ENCODE measurements at places on chromosomes 3 and 15. TPM values are rescaled to one million over a fixed set of nuclear protein-coding genes. Genes with fewer than 3 reads are reported as not detected.

The PLA1A gene
- 0.26 TPM for total RNA-seq

GRCh38 chr15:89652131-89652530 lies 3.1 kb downstream of the KIF7 start:
- H3K36me3 ChIP-seq = peaks cover 5% of the 10 kb centered on the region
- no peak overlapping the region for H3K27ac ChIP-seq
- H3K4me3 ChIP-seq = no peak overlapping the region
- DNase-seq = no peak

The TICRR gene
- total RNA-seq = 1.2 TPM

DNA sequence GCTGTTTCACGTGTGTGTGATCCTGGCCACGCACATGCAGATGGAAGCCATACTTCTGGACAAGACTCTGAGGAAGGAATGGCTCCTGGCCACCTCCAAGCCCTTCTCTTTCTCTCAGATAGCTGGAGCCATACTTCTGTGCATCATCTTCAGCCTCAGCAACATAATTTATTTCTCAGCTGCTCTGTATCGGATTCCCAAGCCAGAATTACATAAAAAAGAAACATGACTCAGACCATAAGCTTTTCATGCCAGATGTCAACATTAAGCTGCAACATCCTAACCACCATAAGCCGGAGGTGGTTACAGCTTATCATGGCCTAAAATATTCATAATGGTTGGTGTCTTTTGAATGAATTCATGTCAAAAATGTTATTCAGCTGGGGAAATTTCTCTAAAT lies 10.6 kb upstream of the KIF23 start:
- peaks cover 14% of the 10 kb centered on the region for H3K4me1 ChIP-seq
- H3K27me3 ChIP-seq = no peaks in the 10 kb centered on the region
- no peaks in the 10 kb centered on the region for H3K36me3 ChIP-seq

GRCh38 chr3:43286841-43287499 lies 630 bp downstream of the SNRK start:
- peak overlapping the region; percentile 67 for H3K27ac ChIP-seq
- DNase-seq = peak; percentile 20
- H3K36me3 ChIP-seq = no peaks in the 10 kb centered on the region

DNA sequence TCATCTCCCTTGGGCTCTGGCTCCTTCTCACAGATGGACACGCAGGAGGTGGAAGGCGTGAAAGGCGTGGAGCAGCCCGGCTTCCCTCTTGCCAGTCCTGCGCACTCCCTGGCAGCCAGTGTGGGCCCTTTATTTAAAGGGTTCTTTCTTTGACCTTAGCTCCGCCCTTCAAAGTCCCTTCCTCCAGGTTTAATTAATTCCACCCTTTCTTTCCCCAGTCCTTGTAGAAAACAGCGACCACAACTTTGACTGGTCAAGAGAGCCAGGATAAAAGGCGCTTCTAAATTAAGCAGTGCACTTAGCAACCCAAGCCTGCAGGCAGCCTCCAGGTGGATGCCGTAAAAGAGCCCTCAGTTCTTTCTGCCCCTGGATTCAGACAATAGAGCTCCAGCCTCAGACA lies at the start of gene HDC:
Gene HDC (minus strand): TSS at position 107 of the 400 bp plus-strand sequence. CDS start 103 bp downstream, at position 4.
- DNase-seq = no peak
- no peak within 1 kb of the TSS for H3K27ac ChIP-seq
- H3K36me3 ChIP-seq = no peaks in the 10 kb centered on the region
- no peak within 1 kb of the TSS for H3K4me3 ChIP-seq
- H3K27me3 ChIP-seq = peaks cover 3% of the 10 kb centered on the region

GRCh38 chr15:84033793-84034553 lies 201.6 kb upstream of the GOLGA6L4 start:
- no peaks in the 10 kb centered on the region for H3K36me3 ChIP-seq
- H3K4me3 ChIP-seq = no peak overlapping the region
- no peaks in the 10 kb centered on the region for H3K4me1 ChIP-seq
- no peaks in the 10 kb centered on the region for H3K27me3 ChIP-seq
- DNase-seq = peak; percentile 2

The BMF gene
- 9.5 TPM for total RNA-seq

DNA sequence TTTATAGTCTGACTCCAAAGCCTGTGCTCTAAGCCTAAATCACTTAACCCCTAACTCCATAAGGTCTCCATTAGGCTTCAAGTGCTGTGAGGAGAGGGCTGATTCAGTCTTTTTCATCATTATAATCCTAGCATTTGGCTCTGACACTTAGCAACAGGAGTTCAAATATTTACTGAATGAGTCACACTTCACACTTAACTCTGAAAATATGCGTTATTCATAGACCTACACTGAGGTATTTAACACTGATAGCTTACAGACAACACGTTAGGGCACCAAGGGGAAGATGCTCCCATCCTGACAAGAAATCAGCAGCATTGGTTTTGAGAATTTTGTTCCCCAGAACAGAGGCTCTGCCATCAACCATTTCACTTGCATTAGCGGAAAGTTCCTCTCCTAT lies 53.5 kb downstream of the MSL2 start:
- peaks cover 1% of the 10 kb centered on the region for H3K36me3 ChIP-seq
- peak; percentile 71 for DNase-seq
- H3K27ac ChIP-seq = peak overlapping the region; percentile 81
- H3K4me3 ChIP-seq = no peak overlapping the region

DNA sequence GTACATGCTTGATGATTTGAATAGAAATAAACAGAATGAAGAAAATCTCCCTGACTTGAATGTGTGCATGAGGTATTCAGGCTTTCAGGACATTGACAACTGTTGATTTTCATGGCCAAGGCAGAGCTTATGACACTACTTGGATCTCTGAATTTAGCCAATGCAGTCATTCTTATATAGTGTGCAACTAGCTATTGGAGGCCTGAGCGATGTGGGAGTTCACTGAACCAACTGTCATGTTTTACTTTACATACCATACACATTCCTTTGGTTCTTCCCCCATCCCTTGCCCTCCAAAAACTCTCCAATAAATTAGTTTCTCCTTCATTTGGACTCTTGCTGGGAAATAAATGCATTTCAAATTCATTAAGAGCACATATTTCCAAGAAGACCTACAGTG lies 460.4 kb downstream of the RBMS3 start:
- H3K4me1 ChIP-seq = no peaks in the 10 kb centered on the region
- no peak overlapping the region for H3K27ac ChIP-seq
- DNase-seq = no peak
- H3K4me3 ChIP-seq = no peak overlapping the region
- no peaks in the 10 kb centered on the region for H3K27me3 ChIP-seq

The GRM2 gene
- under 0.01 TPM for total RNA-seq

DNA sequence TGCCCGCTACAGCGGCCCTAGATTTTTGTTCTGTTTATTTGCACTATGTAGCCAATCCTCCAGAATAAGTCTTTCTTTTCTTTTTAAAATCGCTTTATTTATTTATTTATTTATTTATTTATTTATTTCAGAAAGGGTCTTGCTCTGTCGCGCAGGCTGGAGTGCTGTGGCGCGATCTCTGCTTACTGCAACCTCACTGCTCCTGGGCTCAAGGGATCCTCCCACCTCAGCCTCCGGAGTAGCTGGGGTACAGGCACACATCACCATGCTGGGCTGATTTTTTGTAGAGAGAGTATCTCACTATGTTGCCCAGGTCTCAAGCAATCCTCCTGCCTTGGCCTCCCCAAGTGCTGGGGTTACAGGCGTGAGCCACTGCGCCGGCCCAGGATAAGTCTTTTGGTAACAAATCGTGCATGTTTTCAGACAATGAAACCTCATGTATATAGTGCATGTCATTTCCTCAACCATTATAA lies 333 bp upstream of the MTFMT start:
- no peak overlapping the region for H3K27ac ChIP-seq
- peaks cover 2% of the 10 kb centered on the region for H3K36me3 ChIP-seq
- H3K27me3 ChIP-seq = no peaks in the 10 kb centered on the region

The LARP6 gene
- 108 TPM for total RNA-seq

The ATP2C1 gene
- 196 TPM for total RNA-seq

DNA sequence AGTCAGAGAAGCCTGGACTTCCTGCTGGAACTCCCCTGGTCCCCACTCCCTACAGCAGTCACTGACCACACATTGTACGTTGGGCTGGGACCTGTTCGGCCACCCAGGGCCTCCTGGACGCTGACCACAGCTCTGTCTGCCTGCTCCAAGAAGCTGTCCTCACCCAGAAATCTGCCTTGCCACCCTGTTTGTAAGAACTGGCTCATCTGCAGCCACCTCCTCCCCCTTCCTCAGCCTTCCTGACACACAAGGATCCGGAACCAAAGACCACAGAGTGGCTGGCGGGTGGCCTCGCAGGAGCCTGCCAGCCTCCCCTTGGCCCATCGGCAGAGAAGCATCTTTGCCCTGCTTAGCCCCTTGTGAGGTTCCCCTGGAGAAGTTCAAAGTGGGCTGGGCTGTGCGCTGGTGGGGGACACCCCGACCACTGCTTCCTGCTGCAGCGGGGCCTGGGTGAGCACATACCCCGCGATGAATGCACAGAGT lies 91.9 kb downstream of the PCSK6 start:
- H3K27ac ChIP-seq = no peak overlapping the region
- peaks cover 2% of the 10 kb centered on the region for H3K27me3 ChIP-seq
- H3K36me3 ChIP-seq = no peaks in the 10 kb centered on the region
- H3K4me1 ChIP-seq = no peaks in the 10 kb centered on the region

The CX3CR1 gene
- total RNA-seq = under 0.01 TPM

DNA sequence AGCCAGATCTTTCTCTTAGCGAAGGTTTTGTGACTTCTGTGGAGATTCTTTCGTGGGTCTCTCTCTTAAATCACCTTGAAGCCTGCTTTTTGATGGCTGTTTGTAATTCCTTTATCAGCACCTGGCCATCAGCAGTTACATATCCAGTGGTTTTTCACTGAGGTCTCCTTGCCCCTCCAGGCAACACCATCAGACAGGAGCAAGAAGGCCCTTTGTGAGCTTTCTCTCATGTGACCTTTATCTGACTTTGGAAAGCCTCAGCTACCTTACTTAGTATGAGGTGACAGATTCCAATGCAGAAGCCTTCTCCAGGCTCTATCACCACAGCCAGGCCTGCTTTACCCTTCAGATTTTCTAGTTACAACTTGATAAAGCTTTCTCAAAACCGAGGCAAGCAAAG lies 30.0 kb upstream of the P3H2 start:
- H3K4me1 ChIP-seq = peaks cover 2% of the 10 kb centered on the region
- no peaks in the 10 kb centered on the region for H3K27me3 ChIP-seq
- H3K27ac ChIP-seq = no peak overlapping the region
- no peaks in the 10 kb centered on the region for H3K36me3 ChIP-seq
- H3K4me3 ChIP-seq = no peak overlapping the region
- no peak for DNase-seq

GRCh38 chr15:50232791-50233190 lies 32.7 kb downstream of the HDC start:
- H3K27ac ChIP-seq = no peak overlapping the region
- no peaks in the 10 kb centered on the region for H3K4me1 ChIP-seq
- H3K27me3 ChIP-seq = no peaks in the 10 kb centered on the region
- H3K36me3 ChIP-seq = no peaks in the 10 kb centered on the region
- DNase-seq = no peak

The ACOX2 gene
- total RNA-seq = 20.5 TPM

DNA sequence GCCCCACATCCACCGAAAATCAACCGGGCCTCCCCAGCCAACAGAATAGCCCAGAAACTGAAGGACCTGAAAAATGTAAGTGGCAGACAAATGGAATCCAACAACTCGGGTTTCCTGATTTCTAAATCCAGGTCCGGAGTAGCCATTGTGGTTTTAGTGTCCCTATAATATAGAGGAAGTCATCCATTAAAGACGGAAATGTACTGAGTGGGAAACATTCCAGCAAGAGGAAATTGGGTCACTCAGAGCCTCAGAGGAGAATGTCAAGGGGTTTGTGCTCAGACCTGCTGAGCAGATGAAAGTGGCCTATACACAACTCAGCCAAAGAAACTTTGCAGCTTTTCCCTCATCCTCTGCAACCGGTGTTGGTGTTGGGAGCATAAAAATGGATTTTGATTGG lies 366.7 kb downstream of the ERC2 start:
- H3K27ac ChIP-seq = no peak overlapping the region
- DNase-seq = no peak
- H3K4me1 ChIP-seq = no peaks in the 10 kb centered on the region
- no peaks in the 10 kb centered on the region for H3K36me3 ChIP-seq

- no peak overlapping the region for H3K4me3 ChIP-seq
- H3K27ac ChIP-seq = no peak overlapping the region
- peaks cover 34% of the 10 kb centered on the region for H3K27me3 ChIP-seq
- no peaks in the 10 kb centered on the region for H3K4me1 ChIP-seq
- no peaks in the 10 kb centered on the region for H3K36me3 ChIP-seq
- DNase-seq = no peak
Measured at GRCh38 chr15:96418146-96418545, 87.6 kb downstream of the NR2F2 start.

DNA sequence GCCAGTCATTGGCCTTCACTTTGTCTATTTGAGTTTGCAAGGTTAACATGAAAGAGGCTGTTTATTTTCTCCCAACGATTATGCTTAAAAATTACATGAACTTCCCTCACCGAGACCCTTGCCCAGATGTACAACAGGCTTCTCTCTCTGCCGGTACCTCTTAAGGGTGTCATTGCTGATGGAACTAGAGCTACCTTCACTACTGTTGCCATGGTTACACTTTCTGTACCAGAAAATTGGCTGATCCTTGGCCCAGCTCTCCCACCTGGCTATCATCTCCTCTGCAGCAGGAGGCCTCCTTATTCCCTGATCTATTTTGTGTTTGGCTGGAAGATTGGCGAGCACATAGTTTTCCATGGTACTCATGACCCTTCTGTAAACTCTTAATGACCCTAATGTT lies 24.0 kb upstream of the LIPC start:
- H3K4me1 ChIP-seq = no peaks in the 10 kb centered on the region
- no peak overlapping the region for H3K4me3 ChIP-seq
- no peaks in the 10 kb centered on the region for H3K36me3 ChIP-seq
- H3K27me3 ChIP-seq = no peaks in the 10 kb centered on the region
- no peak for DNase-seq

DNA sequence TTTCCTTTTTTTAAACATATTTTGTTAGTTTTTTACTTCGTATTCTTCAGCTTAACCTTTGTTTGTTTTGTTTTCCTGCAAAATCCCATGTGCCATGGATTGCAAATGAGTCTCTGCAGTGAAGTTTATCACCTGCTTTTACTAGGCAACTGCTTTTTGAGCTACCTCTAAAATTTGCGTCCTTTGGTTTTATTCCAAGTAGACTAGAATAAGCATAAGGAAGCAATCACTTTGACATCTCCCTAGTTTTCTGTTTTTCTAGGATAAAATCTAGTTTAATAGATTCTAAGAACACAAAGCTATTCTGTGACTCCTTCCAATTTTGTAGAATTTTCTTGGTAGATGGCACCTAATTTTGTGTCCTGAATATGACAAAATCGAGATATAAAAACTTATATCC lies 1059.2 kb downstream of the OTOL1 start:
- no peak for DNase-seq
- no peaks in the 10 kb centered on the region for H3K4me1 ChIP-seq
- no peak overlapping the region for H3K4me3 ChIP-seq
- no peak overlapping the region for H3K27ac ChIP-seq
- no peaks in the 10 kb centered on the region for H3K27me3 ChIP-seq

All from fibroblast of lung (primary cell).